ENCODE measurements at places on chromosomes 11 and 22.

- no peak for DNase-seq
Observed at GRCh38 chr11:31127290-31127689, 242.2 kb downstream of the DCDC1 start.

GRCh38 chr11:66665369-66665768 lies 12.3 kb downstream of the RBM4B start:
- no peak for DNase-seq

DNA sequence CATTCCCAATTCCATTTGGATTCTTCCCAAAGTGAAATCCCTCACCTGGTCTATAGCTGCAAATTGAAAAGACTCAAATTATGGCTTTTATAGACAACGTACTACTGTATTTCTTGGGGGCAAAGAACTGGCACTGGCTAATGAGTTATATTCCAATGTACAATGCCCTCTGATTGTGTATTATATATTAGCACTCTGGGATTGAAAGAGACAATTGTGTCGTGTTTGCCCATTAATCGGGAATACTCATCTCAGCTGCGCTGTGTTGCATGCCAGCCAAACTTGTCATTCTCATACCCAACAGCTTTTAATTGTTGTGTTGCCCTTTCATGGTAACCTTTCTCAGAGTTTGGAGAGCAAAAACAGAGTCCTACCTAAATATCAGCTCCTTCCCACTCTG lies 55.0 kb upstream of the ZBTB44 start:
- no peak for DNase-seq

DNA sequence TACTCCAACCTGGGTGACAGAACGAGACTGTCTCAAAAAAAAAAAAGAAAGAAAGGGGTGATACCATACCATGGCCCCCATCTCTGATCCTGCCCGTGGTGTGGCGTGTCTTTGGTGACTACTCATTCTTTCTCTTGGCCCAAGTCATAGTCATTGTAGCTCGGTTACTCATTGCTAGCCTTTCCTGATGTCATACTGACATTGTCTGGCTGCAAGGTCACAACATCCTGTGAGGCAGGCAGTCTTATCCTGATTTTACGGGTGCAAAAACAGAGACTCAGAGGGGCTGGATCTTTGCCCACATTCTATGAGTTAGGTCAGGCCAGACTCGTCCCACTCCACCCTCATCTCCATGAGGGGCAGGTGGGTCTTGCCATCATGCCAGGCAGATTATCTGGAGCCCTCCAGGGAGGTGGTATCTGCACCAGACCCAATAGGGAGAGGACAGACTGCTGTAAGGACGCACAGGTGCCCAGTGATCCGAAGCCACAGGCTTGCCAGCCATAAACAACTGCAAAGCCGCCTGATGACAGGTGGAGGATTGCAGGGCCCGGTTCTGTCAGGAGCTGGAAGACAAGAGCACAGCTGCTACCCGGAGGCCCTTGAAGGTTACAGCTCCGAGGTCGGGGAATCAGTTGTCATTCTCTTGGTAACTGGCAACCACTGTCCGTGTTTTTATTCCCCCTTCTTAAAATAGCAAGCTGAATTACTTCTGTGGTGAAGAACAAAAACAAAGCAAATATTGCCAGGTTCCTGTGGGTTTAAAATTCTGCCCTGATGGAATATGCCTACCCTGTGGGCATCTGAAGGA lies 13.8 kb downstream of the TOM1 start:
- DNase-seq, result no peak

DNA sequence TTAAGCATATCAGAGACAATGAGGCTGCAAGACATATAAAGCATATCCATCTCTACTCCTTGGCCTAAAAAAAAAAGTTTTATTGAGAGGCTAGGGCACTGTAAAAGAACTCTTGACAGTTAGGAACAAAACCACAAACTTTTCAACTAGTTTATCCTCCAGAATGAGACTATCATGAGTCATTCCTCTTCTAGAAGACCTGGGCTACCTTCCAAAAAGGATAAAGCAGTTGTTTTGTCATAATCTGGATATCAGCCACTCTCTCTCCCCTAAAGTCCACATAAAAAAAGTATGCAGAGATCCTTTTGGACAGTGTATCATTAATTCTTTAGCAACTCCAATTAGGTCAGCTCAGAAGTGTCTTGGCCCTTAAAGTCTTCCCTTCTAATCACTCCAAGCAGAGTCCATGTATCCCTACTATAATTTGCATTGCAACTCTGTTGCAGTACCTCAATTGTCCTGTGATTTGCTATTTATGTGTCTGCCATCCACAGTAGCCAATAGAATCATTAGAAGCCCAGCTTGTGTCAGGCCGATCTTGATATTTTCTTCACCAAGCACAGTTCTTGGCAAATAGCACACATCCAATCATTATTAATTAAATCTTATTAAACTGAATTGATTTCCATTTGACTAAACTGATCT lies 10.4 kb downstream of the OR51T1 start:
- DNase-seq, result no peak

GRCh38 chr11:128289048-128289447 lies 298.3 kb downstream of the ETS1 start:
- DNase-seq, result no peak

GRCh38 chr11:103294516-103294915 lies 185.3 kb downstream of the DYNC2H1 start:
- DNase-seq, result no peak

- no peak for DNase-seq
Observed at GRCh38 chr11:134176284-134176683, 47.5 kb downstream of the NCAPD3 start.

GRCh38 chr11:121300313-121300971 lies 7.9 kb downstream of the SC5D start:
- DNase-seq, result no peak

DNA sequence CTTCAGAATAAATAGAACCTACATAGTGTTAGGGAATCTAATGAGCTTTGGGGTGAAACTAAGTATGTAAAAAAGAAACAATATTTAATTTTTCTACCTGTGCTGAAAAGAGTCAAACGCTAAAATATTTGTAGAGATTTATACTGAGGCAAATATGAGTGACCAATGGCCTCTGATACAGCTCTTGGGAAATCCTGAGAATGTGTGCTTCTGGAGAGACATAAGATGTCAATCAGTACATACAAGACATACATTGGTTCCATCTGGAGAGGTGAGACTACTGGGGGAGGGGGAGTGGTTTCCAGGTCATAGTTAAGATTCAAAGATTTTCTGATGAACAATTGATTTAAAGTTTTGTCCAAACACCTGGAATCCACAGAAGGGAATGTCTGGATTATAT lies 970 bp downstream of the ASRGL1 start:
- DNase-seq, result no peak

Data from stimulated activated CD4-positive, alpha-beta T cell treated with anti-CD3 and anti-CD28 coated beads, TNF-alpha, amount 100 ng/mL, for 1 hour (primary cell).